Activated T-cell treated with anti-CD3 and anti-CD28 coated beads, Interleukin-2, amount 50 U/mL, for 48 hours (primary cell): ENCODE measurements at places on chromosomes 4 and X.

GRCh38 chr4:140719686-140720085, 36.5 kb downstream of the TBC1D9 start:
- DNase-seq, result no peak

DNA sequence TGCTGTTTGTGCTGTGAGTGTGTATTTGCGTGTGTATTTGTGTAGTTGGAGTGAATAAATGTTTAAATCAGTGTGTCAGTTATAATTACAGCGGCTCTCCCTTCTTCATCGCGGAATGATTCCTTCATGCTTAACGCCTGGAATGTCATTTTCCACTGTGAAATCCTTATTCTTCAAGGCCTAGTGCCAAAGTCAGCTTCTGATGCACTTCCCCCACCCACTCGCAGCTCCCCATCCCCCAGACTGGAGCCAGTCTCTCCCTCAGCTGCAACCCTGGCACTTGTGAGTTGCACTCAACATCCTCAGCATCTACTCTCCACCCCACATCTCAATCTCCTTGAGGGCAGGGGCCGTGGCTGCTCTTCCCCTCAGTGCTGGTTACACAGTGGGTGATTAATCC, 583.0 kb downstream of the BCOR start:
- DNase-seq, result no peak

GRCh38 chrX:47664737-47665136, 5.8 kb upstream of the UXT start:
- DNase-seq, result no peak

DNA sequence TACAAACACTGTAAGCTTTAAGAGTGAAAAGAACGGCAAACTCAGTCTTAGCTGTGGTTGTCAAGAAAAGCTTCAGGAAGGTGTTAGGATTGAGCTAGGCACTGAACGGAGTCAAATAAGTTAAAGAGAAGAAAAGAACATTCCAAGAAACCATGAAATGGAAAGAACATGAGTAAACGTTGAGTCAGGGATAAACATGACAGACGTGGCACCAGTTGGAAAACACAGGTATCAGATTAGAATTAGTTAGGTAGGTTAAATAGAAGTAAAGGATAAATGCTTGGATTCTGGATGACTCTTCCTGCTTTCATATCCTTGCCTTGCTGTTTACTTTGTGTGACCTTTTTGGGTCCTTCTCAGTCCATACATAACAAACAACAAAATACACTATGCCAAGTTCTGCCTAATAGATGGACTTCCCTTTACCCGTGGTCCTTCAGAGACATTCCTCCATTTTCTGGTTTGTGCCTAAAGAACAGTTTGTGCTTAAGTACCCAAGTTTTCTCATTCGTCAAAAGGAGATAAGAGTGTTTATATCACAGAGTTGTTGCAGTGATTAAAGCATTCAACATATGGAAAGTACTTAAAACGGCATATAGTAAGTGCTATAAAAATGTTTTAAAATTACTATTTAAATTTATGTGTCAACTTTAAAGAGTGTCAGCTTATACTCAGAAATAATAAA, 446.9 kb downstream of the TMA16 start:
- no peak for DNase-seq

DNA sequence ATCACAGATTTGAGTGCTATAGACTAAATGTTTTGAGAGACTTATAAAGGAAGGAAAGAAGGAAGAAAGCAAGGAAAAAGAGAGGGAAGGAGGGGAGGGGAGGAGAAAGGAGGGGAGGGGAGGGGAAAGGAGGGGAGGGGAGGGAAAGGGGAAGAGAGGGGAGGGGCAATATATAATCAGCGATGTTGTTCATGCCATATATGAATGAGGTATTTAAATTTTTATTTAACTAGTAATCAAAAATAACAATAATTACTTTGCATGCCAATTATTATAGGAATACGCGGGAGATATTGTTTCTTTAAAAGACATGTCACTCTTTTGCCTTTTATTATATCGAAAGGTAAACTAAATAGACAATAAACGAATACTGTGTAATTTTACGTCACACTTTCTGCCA, 1029.7 kb downstream of the FAT4 start:
- no peak for DNase-seq

GRCh38 chrX:112888916-112889315, 48.3 kb upstream of the AMOT start:
- no peak for DNase-seq

DNA sequence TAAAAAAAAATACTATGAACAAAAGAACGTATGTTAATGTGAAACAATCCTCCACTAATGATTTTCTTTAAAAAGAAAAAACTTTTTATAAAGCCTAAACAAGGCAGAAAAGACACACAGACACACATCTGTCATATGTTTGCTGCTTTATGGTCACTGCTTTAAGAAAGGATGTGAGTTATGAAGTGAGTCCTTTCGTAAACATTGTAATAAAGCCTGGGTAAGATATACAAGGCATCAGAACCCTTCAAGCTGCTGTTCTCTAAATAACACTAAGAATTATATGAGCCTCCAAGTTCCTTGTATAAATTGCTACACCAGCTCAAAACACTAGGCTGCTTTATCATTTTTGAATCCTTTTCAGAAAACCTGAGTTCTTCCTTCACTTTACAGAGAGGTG, 81.6 kb downstream of the FBXO8 start:
- no peak for DNase-seq

DNA sequence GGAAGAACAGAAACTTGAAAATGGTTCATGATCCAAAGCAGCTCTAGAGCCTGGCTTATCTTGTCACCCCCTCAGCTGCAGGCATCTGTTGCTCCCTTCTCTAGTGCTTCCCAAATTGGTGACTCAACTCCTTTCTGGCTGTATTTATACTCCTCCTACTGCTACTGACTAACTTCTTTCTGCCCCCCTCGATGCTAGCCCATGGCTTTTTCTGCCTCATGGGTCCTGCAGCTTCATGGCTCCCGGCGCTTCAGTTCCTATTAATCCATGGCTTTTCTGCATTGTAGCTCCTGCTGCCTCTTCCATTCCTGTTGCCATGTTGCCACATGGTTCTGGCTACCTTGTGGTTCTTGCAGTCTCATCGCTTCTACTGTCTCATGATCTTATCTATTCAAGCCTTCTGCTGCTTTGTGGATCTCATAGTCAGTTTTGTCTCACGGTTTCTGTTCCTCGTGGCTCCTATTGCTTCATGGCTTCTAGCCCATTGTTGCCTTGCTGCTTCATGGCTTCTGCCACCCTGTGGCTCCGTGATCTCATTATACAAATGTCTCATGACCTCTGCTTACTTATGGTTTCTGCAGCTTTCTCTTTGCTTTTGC, 48.1 kb downstream of the SMC1A start:
- DNase-seq, result no peak

- DNase-seq, result no peak
Measured at GRCh38 chr4:54780149-54780495, 122.4 kb downstream of the KIT start.

DNA sequence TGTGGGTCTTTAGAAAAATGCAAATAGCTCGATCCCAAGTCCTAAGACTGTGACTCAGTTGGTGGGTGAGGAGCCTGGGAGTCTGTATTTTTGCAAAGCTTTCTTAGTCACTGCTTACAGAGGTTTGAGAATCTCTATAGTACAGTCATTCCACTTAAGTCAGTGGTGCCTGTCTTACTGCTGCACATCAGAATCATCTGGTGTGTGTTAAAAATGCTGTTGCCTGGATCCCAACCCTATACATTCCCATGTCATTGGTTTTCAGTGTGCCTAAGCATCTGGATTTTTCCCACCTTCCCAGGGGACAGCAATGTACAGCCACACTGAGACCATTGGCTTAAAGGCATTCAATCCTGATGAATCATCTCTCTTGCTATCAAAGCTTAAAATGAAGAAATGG, 21.0 kb upstream of the GEMIN8 start:
- DNase-seq, result no peak

GRCh38 chr4:160423879-160424451, 1321.1 kb downstream of the RAPGEF2 start:
- no peak for DNase-seq

- DNase-seq, result no peak
Measured at GRCh38 chr4:105990933-105991332, 95.7 kb downstream of the NPNT start.

DNA sequence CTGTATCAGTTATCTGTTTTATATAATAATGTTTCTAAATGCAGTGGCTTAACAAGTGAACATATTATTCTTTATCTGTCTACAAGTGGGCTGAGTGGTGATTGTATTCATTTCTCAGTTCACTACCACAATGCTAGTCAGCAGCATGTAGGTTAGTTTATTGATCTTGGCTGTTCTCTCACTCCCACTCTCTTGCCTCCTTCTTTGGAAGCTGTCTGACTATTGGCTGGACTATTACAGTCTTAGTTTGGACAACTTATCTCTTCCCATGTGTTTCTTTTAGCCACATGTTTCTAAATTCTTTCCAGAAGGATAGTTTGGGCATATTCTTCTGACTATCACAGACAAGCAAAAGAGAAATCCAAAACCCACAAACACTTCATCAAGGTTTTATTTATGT, 459.5 kb upstream of the AGA start:
- no peak for DNase-seq

DNA sequence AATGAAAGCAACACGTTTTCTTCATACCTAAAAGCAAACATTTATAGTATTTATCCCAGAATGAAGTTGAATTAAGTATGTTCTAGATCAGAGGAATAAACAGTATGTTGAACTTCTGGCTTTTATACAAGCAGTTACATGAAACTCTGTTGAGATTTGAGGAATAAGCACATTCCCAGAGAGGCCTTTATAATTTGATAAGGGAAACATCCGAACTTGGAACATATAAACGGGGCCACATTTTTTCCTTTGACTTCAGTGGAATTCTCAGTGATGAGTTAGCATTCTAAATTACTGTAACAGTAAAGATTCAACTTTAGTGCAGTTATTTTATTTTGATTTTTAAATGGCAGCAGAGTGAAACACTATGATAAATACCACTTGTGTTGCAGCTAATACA, 119.5 kb downstream of the GLRA3 start:
- DNase-seq, result no peak

DNA sequence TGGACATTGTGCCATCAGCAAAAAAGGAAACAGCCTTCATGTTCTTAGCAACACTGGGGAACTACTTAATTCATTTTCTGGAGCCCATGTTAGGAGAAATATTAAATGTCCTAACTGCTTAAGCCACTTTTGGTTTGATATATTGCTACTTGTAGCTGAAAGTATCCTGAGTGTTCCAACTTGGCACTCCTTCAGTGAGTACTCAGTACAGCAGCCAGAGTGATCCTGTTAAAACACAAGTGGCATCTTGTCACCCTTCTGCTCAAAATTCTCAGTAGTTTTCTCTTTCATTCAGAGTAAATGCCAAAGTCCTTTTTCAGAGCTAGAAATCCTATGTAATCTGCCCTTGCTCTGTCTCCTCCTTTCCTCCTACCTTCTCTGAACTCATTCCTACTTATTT, 522.0 kb downstream of the GRID2 start:
- no peak for DNase-seq

DNA sequence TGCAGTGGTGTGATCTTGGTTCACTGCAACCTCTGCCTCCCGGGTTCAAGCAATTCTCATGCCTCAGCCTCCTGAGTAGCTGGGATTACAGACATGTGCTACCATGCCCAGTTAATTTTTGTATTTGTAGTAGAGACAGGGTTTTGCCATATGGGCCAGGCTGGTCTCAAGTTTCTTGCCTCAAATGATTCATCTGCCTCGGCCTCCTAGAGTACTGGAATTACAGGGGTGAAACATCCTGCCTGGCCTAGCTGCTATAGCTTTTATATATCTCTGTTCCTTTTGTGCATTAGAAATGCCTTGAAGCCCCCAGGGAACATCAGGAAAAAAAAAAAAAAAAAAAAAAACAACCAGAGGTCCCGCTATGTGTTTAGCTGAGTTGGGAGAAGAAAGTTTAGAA, 34.8 kb downstream of the UBE2K start:
- DNase-seq, result no peak

DNA sequence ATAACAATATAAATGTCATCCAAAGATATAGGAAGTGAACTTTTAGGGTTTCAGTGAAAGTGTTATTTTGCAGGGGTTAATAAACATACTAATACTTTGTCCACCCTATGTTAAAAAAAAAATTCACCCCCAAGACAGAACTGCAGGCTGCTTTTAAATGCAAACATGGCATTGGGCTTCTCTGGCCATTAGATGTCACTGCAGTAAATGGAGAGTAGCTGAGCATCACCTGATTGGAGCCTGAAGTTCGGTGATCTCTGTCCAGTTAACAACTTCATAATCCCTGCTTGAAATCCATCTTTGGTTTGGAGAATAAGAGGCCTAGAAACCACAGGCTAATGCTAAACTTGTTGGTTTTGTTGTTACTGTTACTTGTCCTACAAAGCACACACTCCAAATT, 18.7 kb downstream of the SLC25A43 start:
- DNase-seq, result no peak

GRCh38 chr4:182560358-182560757, 317.2 kb downstream of the TENM3 start:
- DNase-seq, result no peak

GRCh38 chrX:43631841-43632240, 24.3 kb upstream of the MAOA start:
- no peak for DNase-seq

GRCh38 chrX:130789793-130790192, 113.2 kb downstream of the ENOX2 start:
- no peak for DNase-seq

DNA sequence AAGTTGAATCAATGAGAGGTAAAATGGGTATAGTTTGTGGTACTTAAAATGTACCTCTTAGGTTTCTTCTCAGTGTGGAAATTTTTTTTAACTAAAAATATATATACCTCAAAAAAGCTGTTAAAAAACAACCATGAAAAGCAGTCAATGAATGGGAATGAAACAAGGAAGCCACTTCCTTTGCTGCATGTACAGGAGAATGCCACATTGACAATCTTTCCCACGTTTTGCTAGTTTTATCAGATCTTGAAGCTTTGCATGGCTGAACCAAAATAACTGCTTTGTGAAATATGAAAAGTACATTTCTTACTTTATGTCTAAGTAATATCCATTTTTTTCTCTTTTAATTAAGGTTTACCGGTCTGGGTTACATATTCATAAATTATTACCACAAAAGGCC, 71.8 kb downstream of the PRKG2 start:
- DNase-seq, result no peak

GRCh38 chr4:120923207-120923522, 639 bp upstream of the PRDM5 start:
- no peak for DNase-seq
